ENCODE measurements at places on chromosomes 12 and 14.

- DNase-seq = no peak
Observed at GRCh38 chr12:92912052-92912451, 17.0 kb downstream of the EEA1 start.

DNA sequence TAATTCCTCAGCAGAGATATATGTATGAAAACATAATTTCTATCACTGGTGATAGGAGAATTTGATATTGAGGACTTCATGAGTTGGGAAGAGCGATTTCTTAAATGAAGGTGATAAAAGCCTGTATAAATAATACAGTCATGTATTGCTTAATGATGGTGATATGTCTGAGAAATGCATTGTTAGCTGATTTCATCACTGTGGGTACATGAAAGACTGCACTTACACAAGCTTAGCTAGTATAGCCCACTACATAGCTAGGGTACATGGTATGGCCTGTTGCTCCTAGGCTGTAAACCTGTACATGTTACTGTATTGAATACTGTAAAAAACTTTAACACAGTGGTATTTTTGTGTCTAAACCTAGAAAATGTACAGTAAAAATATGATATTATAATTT, 63.4 kb downstream of the ANO4 start:
- no peak for DNase-seq

GRCh38 chr12:132284071-132284826, 45.1 kb downstream of the GALNT9 start:
- DNase-seq = no peak

DNA sequence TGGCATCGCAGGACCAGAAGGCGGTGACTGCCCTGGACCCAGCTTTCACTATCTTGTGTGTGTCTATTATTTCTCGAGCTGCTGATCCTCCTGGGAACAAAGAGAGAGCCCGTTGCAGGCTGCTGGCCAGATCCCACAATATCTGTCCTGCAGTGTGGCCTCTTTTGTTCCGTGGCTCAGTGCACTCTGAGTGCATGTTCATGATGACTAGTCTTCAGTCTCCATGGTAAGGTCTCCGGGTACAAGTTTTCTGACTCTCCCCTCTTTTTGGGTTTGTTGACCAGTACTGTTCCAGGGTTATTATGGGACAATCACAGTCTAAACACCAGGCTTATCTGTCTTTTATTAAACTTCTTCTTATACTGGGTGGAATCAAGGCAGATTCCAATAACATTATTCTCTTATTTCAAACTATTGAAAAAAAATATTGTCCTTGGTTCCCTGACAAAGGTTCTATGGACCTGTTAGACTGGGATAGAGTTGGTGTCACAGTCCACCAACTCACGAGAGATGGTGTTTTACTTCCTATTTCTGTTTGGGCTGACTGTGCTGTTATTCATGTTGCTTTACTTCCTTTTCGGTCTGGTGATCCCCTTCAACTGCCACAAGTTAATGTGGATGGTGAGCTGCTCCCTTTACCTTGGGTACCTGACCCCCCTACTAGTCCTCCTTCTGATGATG, 192.9 kb upstream of the ALG10B start:
- no peak for DNase-seq

DNA sequence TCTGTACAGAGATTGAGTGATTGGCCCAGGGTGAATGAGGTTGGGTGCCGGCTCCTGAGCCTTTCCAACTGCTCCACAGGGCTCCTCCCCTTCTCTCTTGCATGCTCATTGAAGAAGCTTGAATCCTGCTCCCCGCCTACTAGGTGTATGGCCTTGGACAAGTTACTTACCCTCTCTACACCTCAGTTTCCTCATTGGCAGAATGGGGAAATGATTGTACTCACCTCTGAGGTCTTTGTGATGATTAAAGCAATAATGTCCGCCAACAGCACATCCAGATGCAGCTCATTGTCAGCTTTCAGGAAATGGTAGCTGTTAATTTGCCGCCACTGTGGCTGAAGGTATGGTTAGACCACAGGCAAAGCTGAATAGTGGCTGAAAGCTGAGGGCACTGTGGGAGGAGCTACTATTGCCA, 174.1 kb downstream of the CRADD start:
- DNase-seq = no peak

- no peak for DNase-seq
Observed at GRCh38 chr12:52949413-52950331, 754 bp downstream of the KRT18 start.

- DNase-seq = no peak
Observed at GRCh38 chr12:126038434-126038833, 973.2 kb downstream of the AACS start.

- no peak for DNase-seq
Observed at GRCh38 chr12:3805077-3805476, 52.2 kb upstream of the CRACR2A start.

- no peak for DNase-seq
Observed at GRCh38 chr12:12592930-12593329, 18.7 kb upstream of the CREBL2 start.

DNA sequence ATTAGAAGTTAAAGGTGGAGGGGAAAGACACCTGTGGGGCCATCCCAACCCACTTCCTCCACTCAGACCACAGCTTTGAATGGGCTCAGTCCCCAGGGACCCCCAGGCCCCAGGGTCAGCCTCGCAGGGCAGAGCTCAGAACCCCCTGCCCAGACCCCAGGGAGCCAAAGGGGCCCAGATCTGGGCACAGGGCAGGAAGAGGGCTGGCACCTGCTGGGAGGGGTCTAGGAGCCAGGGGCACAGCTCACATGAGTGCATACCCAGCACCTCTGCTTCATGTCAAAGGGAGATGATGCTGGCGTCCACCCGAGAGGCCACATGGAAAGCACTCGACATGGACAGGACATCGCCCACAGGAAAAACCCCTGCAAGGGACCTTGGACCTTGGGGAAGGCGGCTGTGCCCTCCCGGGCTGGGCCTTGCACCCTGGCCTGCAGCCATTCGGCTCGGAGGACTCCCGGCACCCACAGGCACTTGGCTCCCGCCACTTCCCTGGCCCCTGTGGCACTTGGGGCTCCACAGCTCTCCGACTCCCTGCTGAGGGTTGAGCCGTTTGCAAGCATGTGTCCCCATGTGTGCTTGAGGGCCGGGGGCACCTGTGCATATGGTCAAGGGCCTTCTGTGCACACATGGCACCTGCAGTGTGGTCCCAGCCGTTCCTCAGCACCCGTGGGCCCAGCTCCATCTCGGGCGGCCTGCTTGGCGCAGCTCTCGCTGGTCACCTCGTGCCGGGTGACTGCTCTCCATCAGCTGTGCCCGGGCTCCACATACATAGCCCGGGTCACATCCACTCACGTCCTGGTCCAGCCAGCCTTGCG, 7.8 kb upstream of the AMN start:
- no peak for DNase-seq

- peak; percentile 18 for DNase-seq
Observed at GRCh38 chr12:109020796-109021380, at the start of gene SVOP. TSS of gene SVOP (minus strand) at chr12:109021068. CDS start at chr12:109020868, 200 bp downstream.

GRCh38 chr12:31727192-31727591, 1.6 kb downstream of the AMN1 start:
- DNase-seq = no peak
